Activated CD8-positive, alpha-beta memory T cell treated with anti-CD3 and anti-CD28 coated beads for 1 hour (primary cell): ENCODE measurements at places on chromosomes 6 and 20.

DNA sequence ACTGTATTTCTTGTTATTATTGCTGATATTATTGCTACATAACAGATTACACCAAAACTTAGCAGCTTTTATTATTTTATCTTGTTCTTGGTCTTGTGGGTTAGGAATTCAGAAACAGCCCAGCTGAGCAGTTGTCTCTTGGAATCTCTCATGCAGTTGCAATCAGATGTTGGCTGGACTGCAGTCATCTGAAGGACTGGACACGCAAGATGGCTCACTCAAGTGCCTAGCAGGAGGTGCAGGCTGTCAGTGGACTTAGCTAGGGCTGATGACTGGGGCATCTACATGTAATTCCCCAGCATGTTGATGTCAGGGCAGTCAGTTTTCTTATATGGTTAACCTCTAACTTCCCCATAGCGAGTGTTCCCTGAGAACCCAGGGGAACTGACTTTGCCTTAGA is 128.6 kb upstream of the PLCB4 start:
- DNase-seq: no peak

- DNase-seq: no peak
These were observed 344.5 kb downstream of the KIF16B start for GRCh38 chr20:16228722-16229121.

- DNase-seq: no peak
These were observed 46.5 kb downstream of the SMLR1 start for GRCh38 chr6:130873746-130874145.

DNA sequence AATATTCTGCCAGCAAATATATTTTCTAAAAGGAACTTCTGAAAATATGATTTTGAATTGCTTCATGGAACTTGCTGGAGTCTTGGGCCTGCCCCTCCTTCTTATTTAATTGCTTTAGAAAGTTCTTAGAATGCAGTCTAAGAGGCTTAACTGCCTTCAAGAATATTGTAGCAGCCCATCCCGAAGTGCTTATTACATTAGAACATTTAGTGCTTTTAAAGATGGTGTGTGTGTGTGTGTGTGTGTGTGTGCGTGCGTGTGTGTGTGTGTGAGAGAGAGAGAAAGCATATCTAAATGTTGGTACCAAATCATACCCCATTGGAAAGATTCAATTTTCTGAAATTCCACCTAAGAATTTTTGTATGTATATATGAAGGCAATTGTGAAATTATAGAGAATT is 193.5 kb downstream of the SLC24A3 start:
- DNase-seq: no peak

GRCh38 chr6:166470029-166470862 is 87.5 kb upstream of the MPC1 start:
- no peak for DNase-seq

DNA sequence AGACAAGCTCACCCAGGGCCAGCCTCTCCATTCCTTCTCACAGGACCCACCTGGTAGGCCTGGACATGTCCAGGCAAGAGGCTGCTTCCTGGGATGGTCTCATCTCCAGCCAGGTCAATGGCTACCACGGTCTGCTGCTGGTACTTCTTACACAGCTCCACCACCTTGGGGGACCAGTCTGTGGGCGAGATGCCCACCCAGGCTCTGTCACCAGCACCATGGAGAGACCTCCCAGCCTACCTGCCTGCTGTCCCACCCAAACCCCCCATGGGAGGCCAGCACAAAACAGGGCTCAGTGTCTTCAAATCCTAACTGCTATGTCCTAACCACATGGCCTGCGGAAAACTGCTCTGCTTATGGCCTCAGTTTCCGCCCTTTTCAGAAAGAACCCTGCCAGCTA is 27.3 kb downstream of the ADA start:
- no peak for DNase-seq

DNA sequence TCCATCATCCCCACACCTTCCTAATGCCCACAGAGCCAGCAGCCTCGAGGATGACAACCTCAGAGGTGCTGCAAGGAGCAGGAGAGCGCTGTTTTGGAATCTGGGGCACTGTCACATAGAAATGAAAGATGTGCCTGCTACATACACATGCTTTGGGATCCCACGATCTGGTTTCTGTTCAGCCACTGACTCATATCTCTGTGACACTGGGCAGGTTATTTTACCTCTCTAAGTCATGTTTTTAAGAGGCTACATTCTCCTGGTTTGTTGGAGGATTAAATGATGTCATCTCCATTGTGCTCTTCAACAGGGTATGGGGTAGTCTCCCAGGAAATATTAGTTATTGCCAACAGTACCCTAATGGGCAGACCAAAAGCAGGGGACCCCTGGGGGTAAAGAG is 32.6 kb upstream of the TAB2 start:
- DNase-seq: no peak

GRCh38 chr6:44050872-44051505 is 76.3 kb downstream of the MRPL14 start:
- no peak for DNase-seq

- no peak for DNase-seq
These were observed 265.8 kb downstream of the TAF4 start for GRCh38 chr20:61799928-61800327.

DNA sequence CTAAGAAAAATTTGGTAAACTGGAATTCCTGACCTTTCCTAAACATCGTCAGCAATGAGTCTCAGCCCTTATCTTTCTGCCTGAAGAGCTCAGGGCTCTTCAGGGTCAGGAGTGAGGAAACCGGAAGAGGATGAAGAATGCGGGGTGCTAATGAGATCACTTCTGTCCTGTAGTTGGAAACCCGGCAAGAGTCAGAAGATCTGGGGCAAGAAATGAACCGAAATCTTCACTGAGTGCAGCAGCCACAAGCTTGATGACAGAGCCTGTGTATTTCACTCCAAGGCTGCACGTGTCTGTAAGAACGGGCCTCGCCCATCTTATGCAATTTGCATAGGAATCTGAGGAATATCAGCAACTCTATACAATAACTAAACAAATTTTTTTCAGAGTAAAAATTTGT is 60.4 kb upstream of the QKI start:
- DNase-seq: no peak

DNA sequence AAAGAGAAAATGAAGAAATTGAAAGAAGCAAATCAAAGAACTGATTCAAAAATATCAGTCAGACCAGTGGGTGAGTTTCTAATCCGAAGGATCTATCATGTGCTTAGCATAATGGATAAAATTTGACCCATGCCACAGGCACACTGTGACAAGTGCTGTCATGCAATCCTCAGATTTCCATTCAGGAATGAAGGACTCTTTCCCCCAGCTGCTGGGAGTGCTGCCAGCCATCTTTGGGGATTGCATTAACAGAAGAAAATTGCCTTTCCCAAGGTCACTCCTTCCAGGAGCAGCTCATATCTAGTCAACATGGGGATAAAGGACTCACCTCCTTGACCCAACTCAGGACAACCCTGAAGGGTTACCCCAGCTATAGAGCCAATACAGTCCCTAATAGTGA is 316.7 kb upstream of the TBX18 start:
- no peak for DNase-seq

GRCh38 chr6:54710456-54710855 is 136.1 kb upstream of the FAM83B start:
- no peak for DNase-seq

DNA sequence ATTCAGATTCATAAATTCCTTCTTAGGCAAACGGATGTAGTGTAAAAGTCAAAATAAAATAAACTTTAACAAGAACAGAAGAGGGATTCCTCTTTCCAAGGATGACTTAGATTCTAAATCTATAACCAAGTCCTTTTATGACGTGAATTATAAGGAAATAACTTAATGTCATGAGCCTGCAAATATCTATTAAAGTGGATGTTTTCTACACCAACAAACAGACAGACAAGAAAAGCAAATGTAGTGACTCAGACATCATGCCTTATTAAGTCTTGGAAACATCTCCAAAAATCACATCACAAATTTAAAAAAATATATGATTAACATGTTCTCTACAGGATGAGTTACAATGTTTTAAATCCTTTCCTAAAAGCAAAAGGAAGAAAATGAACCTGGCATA is 397.1 kb downstream of the ESR1 start:
- no peak for DNase-seq

GRCh38 chr6:15993716-15994228 is 135.1 kb upstream of the MYLIP start:
- no peak for DNase-seq
